ENCODE measurements at places on chromosomes 13 and 19.

GRCh38 chr19:51688671-51689571 is 4.2 kb upstream of the SPACA6 start:
- no peak for DNase-seq

DNA sequence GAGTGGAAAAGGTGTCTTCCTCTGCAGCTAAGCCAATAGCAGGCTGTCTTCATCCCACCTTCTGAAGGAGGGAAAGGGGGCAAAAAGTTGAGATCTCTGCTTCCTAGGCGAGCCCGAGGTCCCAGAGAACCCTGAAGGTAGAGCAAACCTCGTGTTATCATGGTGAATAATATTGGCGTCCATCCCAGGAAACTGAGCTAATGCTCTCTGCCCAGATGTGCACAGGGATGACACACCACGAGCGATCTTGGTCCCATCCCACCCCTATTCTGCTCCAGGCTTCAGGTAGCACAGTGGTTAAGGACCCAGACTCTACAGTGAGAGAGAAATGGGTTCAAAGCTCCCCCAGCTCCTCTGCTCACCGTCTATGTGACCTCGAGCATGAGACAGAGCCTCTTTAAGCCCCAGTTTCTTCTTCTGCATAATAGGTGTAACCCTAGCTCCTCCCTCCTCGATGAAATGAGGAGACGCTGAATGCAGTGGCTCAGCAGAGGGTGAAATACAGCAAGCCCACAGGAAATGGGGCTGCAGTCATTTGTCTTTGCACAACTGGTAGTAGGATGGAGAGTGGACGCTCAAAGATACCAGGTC is 9.9 kb upstream of the CEACAM20 start:
- no peak for DNase-seq

DNA sequence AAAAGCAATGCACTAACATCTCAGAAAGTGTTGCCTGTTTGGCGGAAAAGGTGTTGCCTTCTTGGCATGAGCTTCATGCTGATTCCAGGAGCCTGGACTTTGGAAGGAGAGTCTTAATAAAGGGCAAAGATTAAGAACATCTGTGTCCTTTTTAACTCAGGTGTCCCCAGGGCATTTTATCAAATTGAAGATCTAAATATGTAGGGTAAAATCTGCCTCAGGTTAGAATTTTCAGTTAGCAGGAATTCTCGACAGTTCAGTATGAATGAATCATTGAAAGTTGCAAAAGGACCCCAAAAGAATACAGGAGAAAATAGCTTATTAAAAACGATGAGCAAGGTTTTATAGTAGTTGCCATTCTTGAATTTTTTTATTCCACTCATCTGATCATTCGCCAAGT is 325.2 kb downstream of the SUCLA2 start:
- no peak for DNase-seq

- no peak for DNase-seq
These were observed 46.0 kb downstream of the USP12 start for GRCh38 chr13:27125357-27126282.

- DNase-seq, result no peak
These were observed 7.1 kb upstream of the CLPP start for GRCh38 chr19:6354098-6354674.

DNA sequence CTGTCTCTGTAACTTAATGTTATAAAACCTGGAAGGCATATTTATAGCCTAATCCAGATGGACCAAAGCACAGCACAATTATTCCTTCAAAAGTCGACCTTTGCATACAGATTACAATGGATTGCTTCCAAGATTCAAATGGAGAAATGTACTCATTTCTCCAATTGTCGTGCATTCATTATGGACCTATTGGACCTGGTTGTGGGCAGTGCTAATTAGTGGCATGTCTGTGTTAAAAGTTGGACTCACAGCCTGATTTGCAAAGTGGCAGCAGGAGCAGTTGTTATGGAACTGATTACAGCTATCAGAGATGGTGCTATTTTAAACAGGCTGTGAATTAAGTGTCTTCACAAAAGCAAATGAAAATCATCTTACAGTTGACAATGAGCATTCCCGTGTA is 1529.3 kb upstream of the SLC10A2 start:
- no peak for DNase-seq

GRCh38 chr19:7928334-7928706 is 2.4 kb upstream of the CTXN1 start:
- no peak for DNase-seq

DNA sequence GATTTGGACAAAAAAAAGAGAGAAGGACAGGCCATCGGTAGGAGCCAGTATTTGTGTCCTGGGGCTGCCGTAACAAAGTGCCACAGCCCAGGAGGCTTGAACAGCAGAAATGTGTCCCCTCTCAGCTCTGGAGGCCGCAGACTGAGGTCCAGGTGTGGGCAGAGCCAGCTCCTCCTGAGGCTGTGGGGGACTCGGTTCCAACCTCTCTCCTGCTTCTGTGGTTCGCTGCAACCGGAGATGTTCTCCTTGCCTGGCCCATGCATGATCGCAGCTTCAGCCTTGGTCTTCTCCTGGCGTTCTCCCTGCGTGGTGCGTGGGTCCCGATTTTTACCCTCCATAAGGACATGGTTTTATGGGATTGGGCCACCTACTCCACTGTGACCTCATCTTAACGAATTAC is 85.9 kb upstream of the SOX1 start:
- DNase-seq, result no peak

GRCh38 chr13:101289764-101290163 is 126.5 kb downstream of the NALCN start:
- DNase-seq, result no peak

GRCh38 chr19:44912854-44913253 is 1.6 kb upstream of the APOC1 start:
- DNase-seq, result no peak

DNA sequence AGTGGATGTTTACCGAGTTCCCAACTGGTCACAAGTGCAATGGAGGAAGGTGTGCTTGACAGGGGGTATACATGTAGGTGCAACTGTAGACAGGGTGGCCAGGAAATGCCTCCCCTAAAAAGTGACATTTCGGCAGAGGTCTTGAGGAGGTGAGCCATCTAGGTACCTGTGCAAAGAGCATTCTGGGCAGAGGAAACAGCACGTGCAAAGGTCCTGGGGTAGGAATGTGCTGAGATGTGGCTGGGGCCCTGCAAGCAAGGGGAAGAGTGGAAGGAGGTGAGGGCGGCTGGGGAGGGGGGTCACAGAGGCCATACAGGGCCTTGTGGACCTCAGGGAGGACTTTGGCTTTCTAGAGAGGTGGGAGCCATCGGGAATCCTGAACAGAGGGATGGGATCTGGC is 8.1 kb downstream of the ADGRL1 start:
- no peak for DNase-seq

DNA sequence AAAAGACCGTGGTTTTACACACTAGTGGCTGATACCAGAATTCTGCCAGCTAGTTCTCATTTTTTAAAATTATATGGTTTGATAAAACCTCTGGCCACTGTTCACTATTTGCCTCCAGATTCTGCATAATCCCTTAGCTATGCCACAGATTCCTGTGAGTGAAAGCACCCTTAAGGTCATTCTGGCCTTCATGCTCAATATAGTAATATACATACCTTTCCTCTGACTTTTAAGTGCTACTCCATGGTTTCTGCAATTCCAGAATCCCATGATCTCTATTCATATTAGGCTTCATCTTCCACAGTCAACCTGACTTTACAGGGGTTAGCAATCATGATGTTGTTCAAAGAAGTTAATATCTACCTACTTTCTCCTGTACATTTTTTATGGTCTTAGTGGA is 274.1 kb upstream of the EDNRB start:
- no peak for DNase-seq

DNA sequence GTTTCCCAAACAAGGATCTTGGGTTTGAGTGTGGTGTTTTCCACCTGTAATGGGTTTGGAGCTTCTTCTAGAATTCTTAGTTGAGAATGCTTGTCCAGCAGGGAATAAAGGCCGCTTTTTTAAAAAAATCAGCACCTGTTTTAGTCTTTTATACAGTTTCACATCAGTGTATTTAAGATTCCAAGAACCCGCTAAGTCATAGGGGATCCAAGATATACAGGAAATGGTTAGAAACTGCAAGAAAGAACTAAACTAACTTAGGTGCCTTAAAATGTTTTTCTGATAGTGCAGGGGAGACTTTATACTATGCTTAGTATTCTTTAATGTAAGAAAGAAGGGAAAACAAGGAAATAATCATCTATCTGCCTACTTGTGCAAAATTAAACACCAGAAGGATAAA is 74.7 kb downstream of the C13orf42 start:
- DNase-seq, result no peak
